ENCODE measurements at places on chromosomes 16 and 17. TPM values are rescaled to one million over a fixed set of nuclear protein-coding genes. Genes with fewer than 3 reads are reported as not detected.

Gene CCDC200
- 1.3 TPM for polyA plus RNA-seq

Gene HIGD1B
- not detected for polyA plus RNA-seq

Gene HSPB9
- polyA plus RNA-seq = 0.10 TPM

Gene IL32
- polyA plus RNA-seq = 1,418 TPM

Gene DPEP3
- 0.37 TPM for polyA plus RNA-seq

Gene CACNG3
- polyA plus RNA-seq = not detected

Gene NOG
- 67.1 TPM for polyA plus RNA-seq

Gene SPATA22
- polyA plus RNA-seq = not detected

Gene C1QL1
- not detected for polyA plus RNA-seq

Gene NAGPA
- 23.3 TPM for polyA plus RNA-seq

Gene TNFRSF13B
- not detected for polyA plus RNA-seq

- DNase-seq = no peak
Measured at GRCh38 chr16:583470-583814, 6.4 kb upstream of the RAB40C start.

DNA sequence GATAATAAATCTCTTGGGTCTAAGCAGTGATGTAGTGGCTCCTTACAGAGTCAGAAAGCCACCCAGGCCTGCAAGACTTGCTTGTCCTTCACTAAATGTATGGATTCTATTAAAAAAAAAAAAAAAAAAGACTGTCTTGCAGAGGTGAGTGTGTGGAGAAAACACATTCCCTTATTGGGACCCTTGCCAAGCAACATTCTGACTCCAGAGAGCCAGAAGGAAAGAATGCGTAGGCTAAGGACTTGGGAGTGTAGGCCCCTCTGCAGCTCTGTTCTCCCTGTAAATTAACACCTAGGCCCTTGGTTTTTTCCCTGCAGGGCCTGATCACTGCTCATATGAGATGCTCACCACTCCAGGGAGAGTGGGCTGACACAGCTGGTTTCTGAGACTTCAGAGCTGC is 17.8 kb downstream of the SCPEP1 start:
- DNase-seq = no peak

- DNase-seq = no peak
Measured at GRCh38 chr17:67585077-67585602, 132.6 kb upstream of the NOL11 start.

GRCh38 chr17:8447799-8448198 is 12.1 kb downstream of the NDEL1 start:
- no peak for DNase-seq

GRCh38 chr17:66957951-66958579 is 6.4 kb upstream of the CACNG4 start:
- DNase-seq = no peak

GRCh38 chr17:83133302-83134121 is 54.1 kb downstream of the METRNL start:
- no peak for DNase-seq

DNA sequence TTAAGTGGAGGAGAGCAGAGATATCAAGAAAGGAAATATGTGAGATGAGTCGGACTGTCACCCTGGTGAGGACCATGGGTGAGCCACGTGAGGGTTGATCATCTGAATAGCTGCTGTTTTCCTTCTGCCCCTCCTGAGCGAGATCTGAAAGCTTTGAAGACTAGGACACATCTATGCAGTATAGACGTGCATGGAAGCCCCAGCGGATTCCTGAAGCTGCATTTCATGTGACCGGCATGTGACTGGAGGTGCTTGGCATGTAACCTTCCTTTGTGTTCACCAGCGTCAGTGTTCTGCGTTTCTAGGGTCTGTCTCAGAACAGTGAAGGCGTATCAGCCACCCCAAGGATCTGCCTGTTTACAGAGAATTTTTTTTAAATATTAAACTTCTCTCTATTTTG is 75.1 kb downstream of the MSI2 start:
- no peak for DNase-seq

GRCh38 chr17:45293413-45294211 is 23.2 kb downstream of the MAP3K14 start:
- no peak for DNase-seq

GRCh38 chr16:66503030-66503429 is 46.9 kb downstream of the TK2 start:
- DNase-seq = no peak

DNA sequence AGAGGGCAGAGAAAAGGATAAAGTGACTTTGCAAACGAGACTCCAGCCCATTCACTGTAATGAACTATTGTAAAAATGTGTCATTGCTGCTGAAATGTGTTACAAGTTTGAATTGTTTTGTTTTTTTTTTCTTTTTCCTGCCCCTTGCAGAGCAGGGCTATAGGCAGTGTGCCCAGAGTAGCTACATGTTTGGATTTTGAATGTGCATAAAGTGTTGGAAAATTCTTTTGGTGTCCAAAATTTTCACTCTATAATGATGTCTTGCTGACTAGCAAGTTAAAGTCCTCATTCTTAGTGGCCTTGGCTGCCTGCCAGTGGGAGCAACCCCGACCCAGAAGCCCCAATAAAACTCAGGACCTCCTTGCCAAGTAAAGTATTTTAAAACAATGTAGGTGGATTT is 66.5 kb downstream of the IGF2BP1 start:
- no peak for DNase-seq

GRCh38 chr16:76956394-76956793 is 234.6 kb upstream of the MON1B start:
- DNase-seq = no peak

GRCh38 chr16:9595393-9595792 is 503.9 kb downstream of the HAPSTR1 start:
- DNase-seq = no peak

DNA sequence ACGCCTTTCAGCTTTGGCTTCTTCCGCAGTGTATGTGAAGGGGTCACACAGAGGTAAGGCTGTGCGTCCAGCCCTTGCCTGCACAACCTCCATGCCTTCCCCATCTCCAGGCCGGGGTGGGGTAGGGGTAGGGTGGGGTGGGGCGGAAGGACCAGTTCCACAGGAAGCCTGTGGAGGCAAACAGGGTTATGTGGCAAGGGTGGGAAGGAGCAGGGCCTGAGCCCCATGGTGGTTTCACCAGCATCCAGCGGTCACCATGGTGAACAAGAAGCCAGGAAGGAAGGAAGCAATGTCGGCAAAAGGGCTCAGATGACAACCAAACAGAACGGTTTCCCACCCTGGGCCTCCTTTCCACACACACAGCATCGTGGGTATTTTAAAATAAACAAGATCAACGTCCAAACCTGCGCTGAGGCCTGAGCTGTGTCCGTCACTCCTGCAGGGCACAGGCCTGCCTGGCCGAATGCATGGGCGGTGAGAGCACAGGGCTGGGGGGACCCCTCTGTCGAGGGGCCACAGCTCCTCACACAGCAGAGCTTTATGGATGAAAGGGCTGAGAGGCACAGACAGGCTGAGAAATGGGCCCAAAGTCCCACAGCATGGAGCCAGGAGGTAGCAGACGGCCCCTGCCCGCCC is 80.5 kb downstream of the ZNF778 start:
- no peak for DNase-seq

- DNase-seq = no peak
Measured at GRCh38 chr17:21382560-21383495, 6.7 kb downstream of the KCNJ12 start.

- no peak for DNase-seq
Measured at GRCh38 chr16:53841884-53842283, 137.9 kb downstream of the FTO start.

DNA sequence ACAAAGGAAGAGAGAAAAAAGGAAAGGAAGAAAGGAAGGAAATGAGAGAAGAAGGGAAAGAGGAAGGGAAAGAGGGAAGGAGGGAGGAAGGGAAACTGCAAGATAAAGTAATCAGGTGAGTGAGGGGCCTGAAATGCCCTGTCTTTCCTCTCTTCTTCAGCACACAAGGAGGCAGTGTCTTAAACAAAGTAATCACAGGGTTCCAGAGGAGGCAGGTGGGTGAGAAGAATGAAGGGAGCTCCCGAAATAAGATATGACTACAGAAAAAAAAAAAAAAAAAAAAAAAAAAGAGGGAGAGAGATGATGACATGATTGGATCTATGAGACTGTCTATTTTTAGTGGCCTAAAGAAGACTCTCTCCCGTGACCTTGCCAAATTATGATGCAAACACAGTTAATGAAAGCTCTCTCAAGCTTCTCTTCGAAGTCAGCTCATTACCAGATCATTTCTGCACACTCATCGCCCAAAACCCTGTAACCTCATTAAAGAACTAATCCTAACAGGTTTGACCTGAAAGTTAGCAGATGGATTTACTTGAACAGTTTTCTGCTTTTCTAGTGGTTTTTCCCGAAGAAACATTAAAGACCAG is 53.6 kb downstream of the CDH11 start:
- no peak for DNase-seq

- no peak for DNase-seq
Measured at GRCh38 chr17:55756689-55757088, 5.8 kb downstream of the PCTP start.

DNA sequence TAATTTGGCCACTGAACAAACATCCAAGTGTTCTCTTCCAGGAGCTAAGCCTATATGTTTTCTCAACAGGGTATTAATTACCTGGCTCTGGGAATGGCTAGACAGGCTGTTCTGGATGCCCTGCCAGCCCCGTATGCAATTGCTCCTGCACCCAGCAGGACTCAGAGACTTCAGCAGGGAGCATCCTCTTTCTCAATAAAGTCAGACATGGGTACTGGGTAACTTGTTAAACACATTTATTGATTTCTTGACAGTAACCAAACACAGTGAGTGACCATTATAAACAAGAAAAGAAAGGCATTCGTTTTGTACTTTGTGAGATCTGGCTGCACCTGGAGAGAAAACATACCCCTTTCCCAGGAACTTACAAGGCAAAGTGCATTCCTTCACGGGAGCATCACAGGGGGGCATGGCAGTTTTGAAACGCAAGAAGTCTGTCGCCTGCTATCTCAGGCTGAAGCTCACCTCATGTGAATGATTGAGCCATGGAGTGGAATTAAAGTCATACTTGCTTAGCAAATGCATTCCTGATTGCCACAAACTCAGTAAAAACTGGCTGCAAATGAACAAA is 369.8 kb downstream of the UTP18 start:
- DNase-seq = no peak

GRCh38 chr17:29640981-29641642 is 18.4 kb upstream of the CORO6 start:
- DNase-seq = no peak

DNA sequence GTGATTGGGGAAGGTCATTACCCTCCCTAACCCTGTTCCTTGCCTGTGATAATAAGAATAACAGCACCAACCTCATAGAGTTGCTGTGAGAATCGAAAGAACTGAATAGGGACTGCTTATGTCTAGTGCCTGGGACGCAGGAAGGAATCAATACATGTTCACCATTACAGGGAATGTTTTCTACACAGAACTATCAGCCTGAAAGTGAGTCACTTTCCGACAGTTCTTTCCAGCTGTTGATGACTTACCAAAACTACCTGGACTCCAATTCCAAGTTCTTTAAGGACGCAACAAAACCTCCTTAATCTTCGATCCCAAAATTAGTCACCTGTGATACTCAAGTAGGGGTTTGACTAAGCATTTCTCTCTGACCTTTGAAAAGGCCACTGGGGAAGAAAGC is 29.4 kb downstream of the ZNF423 start:
- no peak for DNase-seq

GRCh38 chr16:11916524-11917285 is 949 bp upstream of the GSPT1 start:
- DNase-seq = no peak

GRCh38 chr16:28951410-28951943 is 740 bp downstream of the NFATC2IP start:
- DNase-seq = peak; percentile 33

DNA sequence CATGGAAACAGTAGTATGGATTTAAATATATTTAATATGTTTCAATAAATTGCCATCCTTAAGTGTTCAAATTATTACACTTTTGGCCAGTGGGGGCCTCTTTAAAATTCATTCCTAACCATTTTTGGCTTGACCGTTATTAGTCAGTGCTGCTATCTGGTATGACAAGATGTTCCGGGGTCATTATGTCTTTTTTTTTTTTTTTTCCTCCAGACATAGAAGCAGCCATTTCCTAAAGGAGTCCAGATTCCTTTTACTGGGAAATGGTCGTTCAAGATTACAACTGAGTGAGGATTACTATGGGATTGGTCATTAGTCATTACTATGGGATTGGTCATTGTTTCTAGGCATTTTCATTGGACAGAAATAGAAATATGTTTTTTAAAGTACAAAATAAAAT is 53.4 kb downstream of the NF1 start:
- no peak for DNase-seq

GRCh38 chr16:89168381-89169189 is 3.0 kb upstream of the CDH15 start:
- DNase-seq = no peak

All from naive thymus-derived CD4-positive, alpha-beta T cell (primary cell).